Endodermal cell (in vitro differentiated cells): ENCODE measurements at places on chromosomes 6 and 20. TPM values are rescaled to one million over a fixed set of nuclear protein-coding genes. Genes with fewer than 3 reads are reported as not detected.
A peak's percentile ranks its signal among the peaks of the same experiment; 100 is the strongest.

- no peak for DNase-seq
These were observed 40.2 kb downstream of the E2F3 start for GRCh38 chr6:20441921-20442320.

MYLK2 gene
- 0.20 to 0.48 TPM in 2 of 3 replicates, not detected in the other for total RNA-seq

DNA sequence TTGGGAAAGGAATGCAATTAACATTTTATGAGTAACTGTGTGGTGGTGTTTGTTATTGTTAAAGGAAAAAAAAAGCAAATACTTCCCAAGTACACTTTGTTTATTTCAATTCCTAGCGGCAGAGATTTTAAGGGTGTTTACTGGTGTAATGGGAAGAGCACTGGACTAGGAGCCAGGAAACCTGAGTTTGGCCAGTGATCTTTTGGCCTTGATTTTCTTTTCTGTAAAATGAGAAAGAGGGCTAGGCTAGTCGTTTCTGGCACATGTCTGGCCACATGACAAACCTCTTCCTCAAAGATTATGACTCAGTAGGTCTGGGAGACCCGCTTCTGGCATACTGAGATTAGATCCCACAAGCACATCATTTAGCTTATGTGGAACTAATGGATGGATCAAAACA is 428.1 kb upstream of the NOX3 start:
- no peak for DNase-seq

DNA sequence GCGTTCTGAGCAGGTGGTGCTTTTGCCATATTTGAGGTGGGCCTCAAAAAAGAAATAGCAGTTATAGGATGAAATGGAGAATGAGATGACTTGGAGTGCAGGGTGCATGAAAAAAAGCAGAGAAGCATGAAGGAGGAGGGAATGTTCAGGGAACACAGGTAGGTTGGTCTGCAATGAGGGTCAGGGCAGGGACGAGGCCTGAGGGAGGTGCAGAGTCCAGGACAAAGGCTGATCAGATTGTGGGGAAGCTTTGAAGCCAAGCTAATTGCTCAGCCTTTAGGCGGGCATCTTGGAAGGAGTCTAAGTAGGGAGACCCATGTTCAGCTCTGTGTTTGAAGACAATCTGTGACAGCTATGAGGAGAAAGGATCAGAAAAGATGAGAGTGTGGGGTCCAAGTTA is 12.0 kb downstream of the TRAM2 start:
- DNase-seq: no peak

DNA sequence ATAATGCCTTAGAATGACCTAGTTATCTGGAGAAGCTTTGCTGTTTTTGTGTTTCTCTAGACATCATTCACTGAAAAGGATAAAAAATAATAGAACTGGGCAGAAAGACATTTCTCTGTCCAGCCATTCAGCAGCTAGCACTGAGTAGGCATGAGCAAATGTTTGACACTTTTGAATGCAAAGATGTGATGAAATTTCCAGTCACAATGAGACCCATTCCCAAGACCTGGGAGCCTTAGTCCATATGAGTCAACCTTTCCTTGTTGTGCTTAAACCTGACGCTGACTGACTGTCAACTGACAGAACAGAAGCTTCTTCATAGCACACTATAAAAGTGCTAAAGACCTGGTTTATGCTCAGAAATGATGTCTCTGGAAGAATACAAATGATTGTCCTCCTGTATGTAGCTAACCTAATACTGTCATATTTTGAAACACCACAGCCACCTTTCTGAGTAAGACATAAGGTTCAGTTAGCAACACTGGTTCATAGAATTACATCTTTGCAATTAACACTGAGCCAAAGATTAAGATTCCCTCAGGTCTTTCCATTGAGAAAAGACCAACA is 17.1 kb downstream of the RALGAPA2 start:
- no peak for DNase-seq

DNA sequence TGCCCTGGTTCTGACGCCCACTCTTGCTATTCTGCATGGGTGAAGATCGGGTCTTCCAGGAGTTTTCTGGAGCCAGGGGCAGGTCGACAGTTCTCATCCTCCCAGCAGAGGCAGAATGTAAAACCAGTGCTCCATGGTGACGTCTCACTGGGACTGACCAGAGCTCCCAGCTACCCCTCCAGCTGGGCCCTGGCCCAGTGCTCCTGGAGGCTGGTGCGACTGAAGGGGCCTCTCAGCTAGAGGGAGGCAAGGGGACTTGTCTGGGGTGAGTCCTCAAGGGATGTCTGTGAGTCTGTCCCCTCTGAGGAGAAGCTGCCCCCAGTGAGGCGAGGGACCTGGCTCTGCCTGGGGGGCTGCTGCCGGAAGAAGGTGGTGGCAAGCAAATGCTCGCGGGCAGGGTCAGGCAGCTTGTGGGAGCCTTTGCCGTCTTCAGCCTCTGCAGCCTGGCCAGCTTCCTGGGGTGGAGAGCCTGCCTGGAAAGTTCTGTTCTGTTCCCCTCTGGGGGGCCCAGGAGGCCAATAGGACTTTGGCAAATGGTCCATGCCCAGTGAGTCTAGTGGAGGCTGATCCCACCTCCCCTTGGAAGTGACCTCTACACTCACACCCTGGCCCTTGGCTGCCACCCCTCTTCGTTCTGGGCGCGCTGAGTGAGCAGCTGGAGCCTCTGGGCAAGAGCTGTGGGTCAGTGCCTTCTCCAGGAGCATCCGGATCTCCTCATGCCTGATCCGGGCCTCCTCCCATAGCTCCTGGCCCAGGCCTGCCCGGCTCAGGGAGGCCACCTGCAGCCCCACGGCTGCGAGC is 47.5 kb downstream of the KIAA1755 start:
- DNase-seq: no peak

GRCh38 chr20:63264000-63264399 is 8.6 kb upstream of the ARFGAP1 start:
- DNase-seq: no peak

DNA sequence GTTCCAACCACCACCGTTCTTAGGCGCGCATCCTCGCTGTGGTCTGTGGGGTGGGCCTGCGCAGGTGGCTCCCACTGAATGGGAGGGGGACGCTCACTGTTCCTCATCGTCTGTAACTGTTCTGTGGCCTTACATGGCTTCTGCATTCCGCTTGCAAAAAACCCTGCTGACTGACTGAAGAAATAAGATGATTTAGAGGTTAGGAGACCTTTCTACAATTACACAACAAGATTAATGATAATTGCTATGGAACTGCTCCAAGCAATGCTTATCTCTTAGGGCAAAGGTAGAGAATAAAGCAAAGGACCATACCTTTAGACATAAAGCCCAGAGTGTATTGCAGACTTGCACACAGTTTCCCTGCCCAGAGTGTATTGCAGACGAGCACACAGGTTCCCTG is 14.4 kb upstream of the DACT2 start:
- peak; percentile 22 for DNase-seq

LGSN gene
- total RNA-seq: not detected in 3 replicates

GRCh38 chr6:54335871-54336270 is 27.6 kb downstream of the TINAG start:
- DNase-seq: no peak

DNA sequence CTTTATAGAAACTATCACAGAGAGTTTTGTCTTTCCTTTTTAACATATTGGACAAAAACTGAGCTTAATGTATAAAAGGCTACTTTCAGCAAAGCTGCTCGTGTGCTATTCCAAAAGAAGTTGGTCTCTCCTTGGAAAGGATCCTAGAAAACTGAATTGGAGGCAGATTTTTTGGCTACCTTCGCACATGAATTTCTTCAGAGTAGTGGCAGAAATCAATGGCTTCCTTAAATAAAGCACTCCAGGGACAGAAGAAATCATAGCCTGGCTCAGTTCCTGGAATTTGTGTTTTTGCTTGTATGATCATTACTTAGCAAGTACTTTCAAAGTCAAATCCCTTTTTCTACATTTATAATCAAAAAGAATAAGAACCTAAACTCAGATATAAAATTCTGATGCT is 780.3 kb downstream of the PHF3 start:
- DNase-seq: no peak

DNA sequence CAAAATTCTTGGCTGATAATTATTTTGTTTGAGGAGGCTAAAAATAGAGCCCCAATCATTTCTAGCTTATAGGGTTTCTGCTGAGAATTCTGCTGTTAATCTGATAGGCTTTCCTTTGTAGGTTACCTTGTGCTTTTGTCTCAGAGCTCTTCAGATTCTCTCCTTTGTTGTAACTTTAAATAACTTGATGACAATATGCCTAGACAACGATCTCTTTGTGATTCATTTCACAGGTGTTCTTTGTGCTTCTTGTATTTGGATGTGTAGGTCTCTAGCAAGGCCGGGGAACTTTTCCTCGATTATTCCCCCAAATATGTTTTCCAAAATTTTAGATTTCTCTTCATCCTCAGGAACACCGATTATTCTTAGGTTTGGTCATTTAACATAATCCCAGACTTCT is 376.5 kb upstream of the MAN1A1 start:
- no peak for DNase-seq

- DNase-seq: peak; percentile 78
These were observed at the start of gene PAQR8 for GRCh38 chr6:52361945-52362442. TSS of gene PAQR8 (plus strand) at chr6:52362151. CDS start at chr6:52403214, 41,063 bp downstream.
